ENCODE measurements at places on chromosomes 4 and X. TPM values are rescaled to one million over a fixed set of nuclear protein-coding genes. Genes with fewer than 3 reads are reported as not detected.

The CYTL1 gene
- 9.6 TPM for total RNA-seq

DNA sequence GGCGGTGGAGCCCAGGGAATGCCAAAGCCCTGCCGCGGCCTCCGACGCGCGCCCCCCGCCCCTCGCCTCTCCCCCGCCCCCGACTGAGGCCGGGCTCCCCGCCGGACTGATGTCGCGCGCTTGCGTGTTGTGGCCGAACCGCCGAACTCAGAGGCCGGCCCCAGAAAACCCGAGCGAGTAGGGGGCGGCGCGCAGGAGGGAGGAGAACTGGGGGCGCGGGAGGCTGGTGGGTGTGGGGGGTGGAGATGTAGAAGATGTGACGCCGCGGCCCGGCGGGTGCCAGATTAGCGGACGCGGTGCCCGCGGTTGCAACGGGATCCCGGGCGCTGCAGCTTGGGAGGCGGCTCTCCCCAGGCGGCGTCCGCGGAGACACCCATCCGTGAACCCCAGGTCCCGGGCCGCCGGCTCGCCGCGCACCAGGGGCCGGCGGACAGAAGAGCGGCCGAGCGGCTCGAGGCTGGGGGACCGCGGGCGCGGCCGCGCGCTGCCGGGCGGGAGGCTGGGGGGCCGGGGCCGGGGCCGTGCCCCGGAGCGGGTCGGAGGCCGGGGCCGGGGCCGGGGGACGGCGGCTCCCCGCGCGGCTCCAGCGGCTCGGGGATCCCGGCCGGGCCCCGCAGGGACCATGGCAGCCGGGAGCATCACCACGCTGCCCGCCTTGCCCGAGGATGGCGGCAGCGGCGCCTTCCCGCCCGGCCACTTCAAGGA, at the start of gene FGF2:
TSS of gene FGF2 (plus strand) at position 279 of the 705 bp plus-strand sequence. CDS start at position 623, 344 bp downstream.
- no peaks in the 10 kb centered on the region for H3K4me1 ChIP-seq
- DNase-seq: peak; percentile 54
- H3K36me3 ChIP-seq: no peaks in the 10 kb centered on the region
- H3K27me3 ChIP-seq: no peaks in the 10 kb centered on the region
- H3K27ac ChIP-seq: peak within 1 kb of the TSS; percentile 95
- peak within 1 kb of the TSS; percentile 68 for H3K4me3 ChIP-seq

- H3K36me3 ChIP-seq: no peaks in the 10 kb centered on the region
- no peak overlapping the region for H3K4me3 ChIP-seq
- no peak overlapping the region for H3K27ac ChIP-seq
Measured at GRCh38 chrX:50495616-50496015, 25.0 kb upstream of the DGKK start.

- H3K27me3 ChIP-seq: no peaks in the 10 kb centered on the region
- H3K4me3 ChIP-seq: no peak overlapping the region
- DNase-seq: no peak
Measured at GRCh38 chr4:2045518-2045951, 13.6 kb upstream of the NAT8L start.

The SRPX gene
- total RNA-seq: 121 TPM

GRCh38 chr4:108702960-108703359, 52.6 kb downstream of the OSTC start:
- H3K27me3 ChIP-seq: no peaks in the 10 kb centered on the region
- H3K4me1 ChIP-seq: no peaks in the 10 kb centered on the region
- no peaks in the 10 kb centered on the region for H3K36me3 ChIP-seq
- H3K4me3 ChIP-seq: no peak overlapping the region
- H3K27ac ChIP-seq: no peak overlapping the region

GRCh38 chr4:94305466-94306225, 37.0 kb downstream of the HPGDS start:
- peaks cover 4% of the 10 kb centered on the region for H3K4me1 ChIP-seq
- H3K4me3 ChIP-seq: no peak overlapping the region
- no peak for DNase-seq
- no peaks in the 10 kb centered on the region for H3K27me3 ChIP-seq
- H3K36me3 ChIP-seq: no peaks in the 10 kb centered on the region

The PARM1 gene
- total RNA-seq: 10.0 TPM

The BGN gene
- 103 TPM for total RNA-seq

- no peak overlapping the region for H3K27ac ChIP-seq
- DNase-seq: no peak
- H3K36me3 ChIP-seq: no peaks in the 10 kb centered on the region
- no peak overlapping the region for H3K4me3 ChIP-seq
- H3K4me1 ChIP-seq: no peaks in the 10 kb centered on the region
Measured at GRCh38 chr4:169246957-169247396, 23.8 kb downstream of the SH3RF1 start.

DNA sequence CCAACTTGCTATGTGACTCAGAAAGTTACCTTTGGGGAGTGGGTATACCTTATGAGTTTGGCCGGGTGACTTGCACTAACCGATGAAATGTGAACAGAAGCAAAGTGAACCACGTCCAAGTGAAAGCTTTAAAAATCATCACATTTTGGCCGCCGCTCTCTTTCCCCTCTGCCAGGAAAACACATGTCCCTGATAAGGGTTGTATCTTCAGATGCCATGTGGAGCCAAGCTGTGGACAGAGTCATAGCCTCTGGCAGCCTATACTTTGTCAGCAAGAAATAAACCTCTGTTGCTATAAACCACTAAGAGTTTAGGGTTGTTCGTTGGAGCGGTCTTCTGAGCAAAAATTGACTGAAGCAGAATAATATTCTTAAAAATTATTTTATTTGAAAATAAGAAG, 92.3 kb downstream of the PRDM5 start:
- no peak overlapping the region for H3K4me3 ChIP-seq
- H3K4me1 ChIP-seq: no peaks in the 10 kb centered on the region
- no peaks in the 10 kb centered on the region for H3K27me3 ChIP-seq

The CXCL3 gene
- 1.5 TPM for total RNA-seq

DNA sequence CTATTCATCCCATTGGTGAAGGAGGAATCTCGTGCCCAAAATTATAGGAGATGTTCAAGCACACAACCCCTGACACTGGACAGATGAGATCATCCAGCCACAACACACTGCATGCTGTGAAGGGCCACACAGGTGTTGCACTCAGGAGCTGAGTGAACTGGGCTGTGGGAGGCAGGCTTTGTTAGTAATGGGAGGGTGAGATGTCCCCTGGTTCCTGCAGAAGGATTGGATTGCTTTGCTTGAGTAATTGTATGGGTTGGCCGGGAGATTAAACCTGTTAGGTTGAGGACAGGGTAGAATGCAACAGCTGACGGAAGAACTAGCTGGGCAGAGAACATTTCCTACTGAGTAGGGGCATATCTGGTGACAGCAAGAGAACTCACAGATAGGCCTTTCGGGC, 152.2 kb downstream of the TACR3 start:
- no peak for DNase-seq
- H3K36me3 ChIP-seq: no peaks in the 10 kb centered on the region
- no peaks in the 10 kb centered on the region for H3K27me3 ChIP-seq
- H3K4me3 ChIP-seq: no peak overlapping the region
- no peaks in the 10 kb centered on the region for H3K4me1 ChIP-seq
- no peak overlapping the region for H3K27ac ChIP-seq

DNA sequence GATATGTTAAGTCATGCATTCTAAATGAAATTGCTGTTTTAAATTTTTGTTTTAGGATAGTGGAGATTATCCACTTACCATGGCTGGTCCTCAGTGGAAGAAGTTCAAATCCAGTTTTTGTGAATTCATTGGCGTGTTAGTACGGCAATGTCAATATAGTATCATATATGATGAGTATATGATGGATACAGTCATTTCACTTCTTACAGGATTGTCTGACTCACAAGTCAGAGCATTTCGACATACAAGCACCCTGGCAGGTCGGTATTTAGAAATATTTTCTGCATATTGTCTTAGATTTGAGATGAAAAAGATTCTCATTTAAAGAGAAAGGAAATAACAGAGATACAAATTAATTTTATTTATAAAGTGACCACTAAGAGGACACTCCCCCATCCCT, 83.6 kb downstream of the STAG2 start:
- H3K4me3 ChIP-seq: no peak overlapping the region
- no peak overlapping the region for H3K27ac ChIP-seq
- H3K4me1 ChIP-seq: no peaks in the 10 kb centered on the region
- H3K36me3 ChIP-seq: no peaks in the 10 kb centered on the region

- no peak for DNase-seq
- H3K4me1 ChIP-seq: peaks cover 12% of the 10 kb centered on the region
- H3K36me3 ChIP-seq: no peaks in the 10 kb centered on the region
- peaks cover 94% of the 10 kb centered on the region for H3K27me3 ChIP-seq
- H3K4me3 ChIP-seq: peak overlapping the region; percentile 25
- no peak overlapping the region for H3K27ac ChIP-seq
Measured at GRCh38 chrX:137565318-137565904, 516 bp upstream of the ZIC3 start.

The HAUS3 gene
- 9.6 TPM for total RNA-seq

DNA sequence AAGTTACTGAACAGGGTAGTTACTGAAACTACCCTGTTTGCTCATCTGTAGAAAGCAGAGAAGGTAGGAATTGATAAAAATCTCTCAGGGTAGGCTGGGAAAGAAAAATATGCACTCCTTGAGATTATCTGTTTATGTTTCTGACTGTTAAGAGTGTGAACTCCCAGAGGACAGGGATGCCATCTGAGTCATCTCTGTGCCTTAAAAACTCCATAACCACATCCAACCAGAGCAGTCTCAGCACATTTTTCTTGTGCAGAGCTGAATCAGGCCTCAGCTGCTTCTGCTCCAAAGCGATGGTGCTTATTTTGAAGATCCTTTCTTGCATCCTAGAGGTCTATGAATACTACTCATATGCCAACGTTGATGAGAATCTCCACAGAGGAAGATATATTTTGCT, 9.9 kb downstream of the CENPVL3 start:
- H3K4me3 ChIP-seq: no peak overlapping the region
- no peak overlapping the region for H3K27ac ChIP-seq
- H3K4me1 ChIP-seq: no peaks in the 10 kb centered on the region
- H3K27me3 ChIP-seq: no peaks in the 10 kb centered on the region
- no peak for DNase-seq
- no peaks in the 10 kb centered on the region for H3K36me3 ChIP-seq

GRCh38 chrX:150409486-150409885, 46.4 kb downstream of the MAMLD1 start:
- no peak overlapping the region for H3K27ac ChIP-seq
- no peak overlapping the region for H3K4me3 ChIP-seq
- H3K36me3 ChIP-seq: no peaks in the 10 kb centered on the region
- no peaks in the 10 kb centered on the region for H3K4me1 ChIP-seq

- H3K27ac ChIP-seq: no peak overlapping the region
- no peaks in the 10 kb centered on the region for H3K36me3 ChIP-seq
- H3K4me1 ChIP-seq: peaks cover 8% of the 10 kb centered on the region
- H3K4me3 ChIP-seq: no peak overlapping the region
- no peak for DNase-seq
- H3K27me3 ChIP-seq: no peaks in the 10 kb centered on the region
Measured at GRCh38 chr4:93303440-93303839, 525.1 kb upstream of the ATOH1 start.

GRCh38 chr4:153146031-153146430, 58.2 kb upstream of the TRIM2 start:
- H3K27ac ChIP-seq: no peak overlapping the region
- DNase-seq: no peak
- H3K36me3 ChIP-seq: no peaks in the 10 kb centered on the region
- no peak overlapping the region for H3K4me3 ChIP-seq

- no peaks in the 10 kb centered on the region for H3K4me1 ChIP-seq
- no peaks in the 10 kb centered on the region for H3K36me3 ChIP-seq
- DNase-seq: no peak
- H3K27ac ChIP-seq: no peak overlapping the region
- no peak overlapping the region for H3K4me3 ChIP-seq
Measured at GRCh38 chrX:37796310-37796709, 16.5 kb downstream of the CYBB start.

- H3K4me3 ChIP-seq: no peak overlapping the region
- DNase-seq: no peak
- no peaks in the 10 kb centered on the region for H3K27me3 ChIP-seq
- H3K27ac ChIP-seq: no peak overlapping the region
Measured at GRCh38 chr4:111873801-111874200, 271.5 kb upstream of the FAM241A start.

- H3K36me3 ChIP-seq: no peaks in the 10 kb centered on the region
- H3K4me3 ChIP-seq: no peak overlapping the region
- H3K27me3 ChIP-seq: no peaks in the 10 kb centered on the region
- H3K27ac ChIP-seq: no peak overlapping the region
- no peak for DNase-seq
Measured at GRCh38 chr4:156663663-156664062, 307.9 kb downstream of the PDGFC start.

DNA sequence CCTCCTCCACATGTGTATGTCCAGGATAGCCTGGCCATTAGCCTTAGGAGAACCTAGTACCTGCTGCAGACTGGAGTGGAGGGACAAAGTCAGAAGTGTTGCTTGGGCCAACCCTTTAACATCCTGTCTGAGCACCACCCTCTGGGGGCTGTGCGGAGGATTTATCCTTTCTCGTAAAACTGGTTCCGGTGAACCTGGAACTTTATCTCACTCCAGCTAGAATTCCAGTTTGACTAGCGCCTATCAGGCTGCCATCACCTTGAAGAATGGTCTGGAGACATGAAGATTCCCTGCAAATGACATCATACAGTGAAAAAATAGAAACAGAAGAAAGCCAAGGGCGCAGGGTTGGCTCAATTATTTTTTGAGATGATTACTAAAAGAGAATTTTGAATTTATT, 4.0 kb downstream of the TCEAL8 start:
- no peak for DNase-seq
- no peaks in the 10 kb centered on the region for H3K36me3 ChIP-seq
- no peak overlapping the region for H3K4me3 ChIP-seq
- H3K4me1 ChIP-seq: no peaks in the 10 kb centered on the region
- no peaks in the 10 kb centered on the region for H3K27me3 ChIP-seq

The CORIN gene
- total RNA-seq: 0.42 TPM
